ENCODE measurements at places on chromosomes 12 and 14. TPM values are rescaled to one million over a fixed set of nuclear protein-coding genes. Genes with fewer than 3 reads are reported as not detected.

VDR gene
- 2.4 TPM for total RNA-seq

VRTN gene
- not detected for total RNA-seq

- DNase-seq: no peak
Observed at GRCh38 chr14:102805371-102805891, 28.2 kb downstream of the TRAF3 start.

SERPINA6 gene
- total RNA-seq: 0.26 TPM

GRCh38 chr14:56147986-56148901 is 30.0 kb downstream of the PELI2 start:
- DNase-seq: no peak

DNA sequence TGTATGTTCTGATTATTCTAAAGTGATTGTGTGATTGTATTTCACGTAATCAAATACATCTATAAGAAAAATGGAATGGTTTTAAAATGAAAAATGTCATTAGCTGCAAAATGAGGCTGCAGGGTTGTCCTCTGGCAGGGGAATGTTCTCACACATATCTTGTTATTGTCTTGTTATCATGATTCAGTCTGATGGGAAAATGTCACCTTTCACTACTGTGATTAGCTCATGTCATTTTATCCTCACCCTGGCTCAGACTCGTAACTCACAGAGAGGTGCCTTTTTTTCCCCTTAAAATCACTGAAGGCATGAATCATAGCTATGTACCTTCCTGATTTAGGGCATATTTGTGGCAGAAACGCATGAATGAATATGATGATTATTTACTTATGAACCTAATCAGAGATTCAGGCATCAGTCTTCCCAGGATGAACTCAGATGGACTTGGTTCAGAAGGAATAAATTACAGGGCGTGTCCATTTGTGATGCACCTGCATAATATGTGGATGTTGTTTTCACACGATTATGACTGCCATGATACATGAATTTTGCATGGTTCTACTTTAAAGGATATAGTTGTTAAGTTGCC is 1339.2 kb downstream of the AACS start:
- peak; percentile 12 for DNase-seq

DNA sequence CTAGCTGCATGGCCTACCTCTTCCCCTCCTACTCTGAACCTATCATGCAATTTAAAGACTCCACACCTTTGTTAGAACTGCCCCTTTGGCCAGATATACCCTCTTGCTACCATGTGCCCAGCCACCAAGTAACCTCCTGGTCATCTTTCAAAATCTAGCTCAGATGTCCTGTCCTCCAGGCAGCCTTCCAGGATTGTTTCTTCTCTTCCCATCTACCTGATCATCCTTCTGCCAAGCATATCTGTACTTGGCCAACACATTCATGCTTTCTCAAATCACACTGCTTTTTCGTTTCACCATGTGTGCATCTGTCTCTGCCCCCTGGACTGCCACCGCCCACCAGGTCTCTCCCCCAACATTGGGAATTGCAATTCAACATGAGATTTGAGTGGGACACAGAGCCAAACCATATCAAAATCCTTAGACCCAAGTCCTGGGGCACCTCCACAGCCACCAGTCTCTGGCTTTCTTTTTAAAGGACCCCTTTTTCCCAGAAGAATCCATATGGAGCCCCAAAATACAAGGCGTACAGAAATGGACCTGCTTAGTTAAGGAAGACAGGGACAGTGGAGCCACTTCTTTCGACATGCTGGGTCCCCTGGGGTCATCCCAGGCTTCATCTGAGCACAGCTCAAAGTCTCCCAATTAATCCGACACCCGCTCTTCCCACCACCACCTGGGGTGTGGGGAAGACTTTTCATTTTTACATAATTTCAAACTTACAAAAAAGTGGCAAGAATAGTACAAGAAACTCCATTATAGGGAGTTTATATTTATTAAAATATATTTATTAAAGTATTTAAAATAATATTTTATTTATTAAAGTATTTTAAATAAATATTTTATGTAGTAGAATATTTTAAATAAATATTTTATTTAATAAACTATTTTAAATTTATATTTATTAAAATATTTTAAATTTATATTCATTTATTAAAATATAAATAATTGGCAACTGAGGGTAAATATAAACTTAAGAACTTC is 7.9 kb upstream of the CMKLR1 start:
- no peak for DNase-seq

ENDOU gene
- 0.37 TPM for total RNA-seq

DNA sequence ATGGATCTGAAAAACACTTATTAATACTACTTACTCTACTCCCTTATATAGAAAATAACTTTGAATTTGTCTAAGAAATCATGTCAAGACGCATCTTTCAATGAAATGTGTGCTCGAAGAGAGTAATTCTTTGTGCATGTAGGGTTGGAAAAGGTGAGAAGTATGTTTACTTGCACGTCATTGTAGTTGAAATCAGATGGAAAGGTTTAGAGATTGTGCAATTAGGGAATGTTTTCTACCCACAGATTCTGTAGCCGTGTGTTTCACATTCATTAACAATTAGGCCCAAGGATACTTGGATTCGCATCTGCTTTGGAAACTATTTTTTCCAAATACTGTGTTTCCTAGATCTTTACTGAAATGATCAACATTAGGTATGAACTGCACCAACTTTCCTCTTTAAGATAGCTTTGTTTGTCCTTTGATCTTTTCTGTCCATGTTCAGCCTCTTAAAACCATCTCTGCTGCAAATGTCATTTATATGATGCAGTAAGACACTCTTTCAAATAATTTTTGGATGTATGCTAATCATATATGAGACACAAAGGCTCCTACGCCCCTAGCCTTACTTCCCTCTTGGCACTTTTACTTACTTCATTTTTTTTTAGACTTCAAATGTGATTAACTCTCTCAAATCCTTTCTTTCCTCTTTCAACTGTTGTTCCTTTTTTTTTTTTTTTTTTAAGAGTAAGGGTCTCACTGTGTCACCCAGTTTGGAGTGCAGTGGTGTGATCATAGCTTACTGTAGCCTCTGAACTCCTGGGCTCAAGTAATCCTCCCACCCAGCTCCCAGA is 58.0 kb upstream of the PSMA6 start:
- DNase-seq: no peak

DNA sequence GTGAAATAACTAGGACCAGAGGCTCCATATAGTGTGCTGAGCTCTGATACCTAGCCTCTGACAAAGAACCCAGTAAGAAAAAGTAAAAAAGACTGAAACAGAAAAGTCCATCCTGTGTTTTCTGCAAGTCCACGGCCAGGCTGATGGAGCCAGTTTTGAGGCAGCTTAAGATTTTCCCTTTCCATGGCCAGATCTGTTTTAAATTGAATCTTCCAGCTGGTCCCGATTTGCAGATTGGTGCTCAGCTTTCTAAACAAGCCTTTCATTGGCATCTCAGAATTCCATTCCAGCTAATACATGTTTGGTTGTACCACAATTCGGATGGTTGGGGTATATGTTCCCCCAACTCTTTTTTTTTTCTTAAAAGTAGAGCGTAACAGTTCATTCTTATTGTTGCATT is 152.0 kb downstream of the DACT1 start:
- DNase-seq: no peak

DNA sequence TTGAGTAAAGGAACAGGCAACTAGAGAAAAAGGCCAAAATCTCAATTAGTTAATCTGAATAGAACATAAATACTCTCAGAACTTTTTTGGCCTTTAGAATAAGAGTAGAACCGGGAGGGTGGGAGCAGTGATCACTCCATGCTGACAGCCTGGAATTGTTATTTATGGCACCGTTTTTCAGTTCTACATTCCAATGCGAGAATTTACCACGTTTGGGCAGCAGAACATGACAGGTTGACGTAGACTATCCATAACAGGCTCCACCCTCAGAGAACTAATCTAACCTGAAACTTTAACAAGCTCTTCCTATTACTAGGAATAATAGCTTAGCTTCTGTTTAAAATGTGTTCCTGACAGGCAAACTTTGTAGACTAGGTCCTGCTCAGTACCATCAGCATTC is 379.1 kb downstream of the SEC23A start:
- no peak for DNase-seq

- no peak for DNase-seq
Observed at GRCh38 chr14:33393231-33393894, 454.7 kb downstream of the NPAS3 start.

- DNase-seq: no peak
Observed at GRCh38 chr14:106069804-106070625, 543.6 kb downstream of the TMEM121 start.

SERPINA3 gene
- total RNA-seq: not detected

DNA sequence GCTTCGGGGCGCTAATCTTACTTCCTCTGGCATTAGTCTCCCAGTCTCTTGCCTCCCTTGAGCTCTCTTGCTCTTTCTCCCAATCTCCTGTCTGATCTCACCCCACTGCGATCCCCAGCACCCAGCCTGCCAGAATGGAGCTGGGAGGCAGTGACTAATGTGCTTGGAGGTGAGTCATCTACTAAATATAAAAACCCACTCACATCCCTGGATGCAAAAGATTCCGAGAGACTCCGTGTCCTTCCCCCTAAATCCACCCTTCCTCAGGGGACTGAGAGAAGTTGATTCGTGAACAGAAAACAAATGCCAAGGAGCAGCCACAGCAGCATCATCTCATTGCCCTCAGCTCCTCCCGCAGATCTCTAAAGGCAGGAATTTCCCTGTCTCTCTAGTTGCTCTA is 45.7 kb upstream of the KCNA5 start:
- no peak for DNase-seq

LTBR gene
- total RNA-seq: 80.4 TPM

SPX gene
- 310 TPM for total RNA-seq
